ENCODE measurements at places on chromosomes 5 and 9.

DNA sequence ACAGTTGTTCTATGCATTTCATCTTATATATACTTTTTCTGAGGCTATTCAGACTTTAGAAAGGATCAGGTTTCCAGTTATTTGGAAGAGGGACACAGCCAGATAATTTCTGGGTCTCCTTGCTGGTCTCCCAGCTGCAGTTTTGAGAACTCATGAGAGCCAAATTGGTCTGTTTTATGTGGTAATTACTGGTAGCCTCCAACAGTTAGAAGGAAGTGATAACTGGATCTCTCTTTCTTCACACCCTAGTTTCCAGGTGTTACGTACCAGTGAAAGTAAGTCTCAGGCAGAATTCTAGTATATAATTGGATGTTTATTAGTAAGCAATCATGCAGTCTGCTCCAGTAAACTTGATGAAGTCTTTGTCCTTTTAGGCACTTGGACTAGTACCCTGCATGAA, 63.2 kb upstream of the RPS23 start:
- DNase-seq: no peak

- no peak for DNase-seq
Observed at GRCh38 chr5:14721990-14722656, 57.6 kb downstream of the OTULIN start.

GRCh38 chr5:148585988-148586387, 68.3 kb downstream of the HTR4 start:
- no peak for DNase-seq

GRCh38 chr9:70500793-70501192, 86.3 kb upstream of the KLF9 start:
- DNase-seq: no peak

GRCh38 chr5:88892669-88893068, 9.7 kb upstream of the MEF2C start:
- DNase-seq: no peak

- DNase-seq: no peak
Observed at GRCh38 chr9:87181670-87182069, 234.4 kb upstream of the GAS1 start.

GRCh38 chr5:1554410-1554967, 30.7 kb upstream of the LPCAT1 start:
- no peak for DNase-seq

DNA sequence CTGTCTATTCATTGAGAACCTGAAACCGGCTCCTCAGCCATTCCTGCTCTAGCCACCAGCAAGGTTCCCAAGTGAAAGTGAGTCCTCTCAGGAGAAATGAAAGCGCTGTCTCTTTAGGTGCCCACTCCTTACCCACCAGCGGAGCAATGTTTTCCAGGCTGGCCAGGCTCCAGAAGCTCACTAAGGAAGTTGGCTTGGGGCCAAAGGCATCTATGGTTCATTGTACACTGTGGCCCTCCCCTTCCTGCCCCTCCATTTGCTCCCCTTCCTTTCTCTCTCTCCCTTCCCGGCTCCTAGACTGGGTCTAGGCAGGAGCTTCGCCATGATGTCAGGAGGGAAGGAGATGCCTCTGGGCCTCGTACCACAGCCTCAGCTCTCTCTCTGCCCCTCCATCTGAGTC, 1.1 kb upstream of the GABRP start:
- DNase-seq: no peak

- DNase-seq: no peak
Observed at GRCh38 chr5:57054671-57055070, 102.7 kb upstream of the MIER3 start.

DNA sequence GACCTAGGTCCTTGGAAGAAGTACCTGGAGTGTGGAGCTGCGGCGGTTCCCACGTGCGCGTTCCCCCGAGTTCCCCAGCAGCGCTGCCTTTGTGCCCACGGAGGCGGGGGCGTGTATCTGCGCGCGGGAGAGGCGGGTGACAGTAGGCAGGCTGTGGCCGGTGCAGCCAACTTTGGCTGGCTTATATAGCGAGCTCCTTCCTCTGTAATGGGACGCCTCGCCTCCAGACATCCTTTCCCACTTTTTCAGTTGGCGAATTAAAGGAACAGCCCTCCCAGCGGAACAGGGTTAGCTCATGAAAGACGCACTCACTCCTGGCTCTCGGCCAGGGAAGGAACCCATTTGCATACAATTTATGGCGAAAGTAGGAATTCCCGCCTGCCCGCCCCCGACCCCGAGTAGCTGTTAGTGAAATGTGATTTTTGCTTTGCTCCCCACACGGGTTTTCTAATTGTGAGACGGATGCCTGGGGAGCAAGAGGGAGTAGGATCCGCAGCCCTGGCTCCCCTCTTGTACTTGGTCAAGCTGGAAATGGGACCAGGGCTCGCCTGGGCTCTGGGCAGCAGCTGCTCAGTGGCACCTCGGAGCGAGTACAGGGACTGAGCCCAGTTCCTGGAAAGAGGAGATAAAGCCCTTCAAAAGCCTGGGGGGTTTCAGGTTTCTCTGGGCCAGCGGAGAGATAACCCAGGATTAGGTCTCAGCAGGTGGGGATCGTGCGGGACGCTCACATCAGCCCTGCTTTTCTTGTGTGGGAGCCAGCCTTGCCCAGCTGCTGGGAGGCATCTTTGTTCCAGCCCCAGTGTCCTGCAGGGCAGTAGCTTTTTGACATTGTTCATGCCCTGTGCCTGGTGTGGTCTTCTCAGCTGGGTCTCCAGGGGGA, at the start of gene TNC:
TSS of gene TNC (minus strand) at position 159 of the 880 bp plus-strand sequence. CDS start 27,139 bp downstream, outside the sequence.
- no peak for DNase-seq

DNA sequence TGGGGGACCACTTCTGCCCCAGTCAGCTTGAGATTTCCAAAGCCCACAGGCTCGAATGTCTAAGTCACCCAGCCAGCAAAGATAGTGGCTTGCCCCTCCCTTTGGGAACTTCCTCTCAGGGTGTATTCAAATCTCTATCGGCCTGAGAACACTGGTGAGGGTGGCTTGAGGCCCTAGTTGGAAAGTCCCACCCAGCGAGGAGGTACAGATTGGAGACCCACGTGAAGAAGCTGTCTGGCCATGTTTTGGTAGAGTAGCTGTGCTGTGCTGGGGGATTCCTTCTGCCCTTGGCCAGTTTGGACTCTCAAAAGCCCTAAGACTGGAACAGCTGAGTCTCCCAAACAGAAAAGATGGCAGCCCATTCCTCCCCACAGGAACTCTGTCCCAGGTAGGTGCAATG, 172.7 kb upstream of the RIOK2 start:
- no peak for DNase-seq

DNA sequence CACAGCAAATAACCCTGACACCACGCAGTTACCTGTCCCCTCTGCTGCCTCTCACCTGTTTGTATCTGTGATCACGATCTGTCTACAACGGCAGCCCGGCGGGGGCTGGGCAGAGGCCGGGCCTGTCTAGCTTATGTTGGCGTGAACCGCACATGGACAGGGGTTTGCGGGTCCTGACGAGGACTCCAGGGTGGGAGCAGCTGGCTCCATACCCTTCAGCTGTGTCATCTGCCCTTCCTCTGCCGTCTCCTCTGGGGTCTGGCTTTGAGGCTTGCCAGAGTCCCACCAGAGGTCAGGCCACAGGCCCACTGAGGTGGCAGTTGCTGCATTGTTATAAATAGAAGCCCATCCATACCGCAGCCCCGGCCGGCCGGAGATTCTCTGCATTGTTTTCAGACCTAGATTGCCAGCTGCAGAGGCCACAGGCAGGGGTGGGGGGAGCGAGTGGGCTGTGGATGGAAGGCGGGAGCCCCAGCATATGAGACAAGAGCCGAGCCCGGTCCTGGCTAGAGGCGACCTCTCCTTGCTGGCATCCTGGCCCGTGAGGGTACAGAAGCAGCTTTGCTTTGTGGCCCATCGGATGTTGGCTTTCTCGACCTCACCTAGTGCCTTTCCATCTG, 37.8 kb downstream of the FAM78A start:
- no peak for DNase-seq

All from cortex of kidney (tissue), 1 donor.